Left cardiac atrium (tissue), 4 donors: ENCODE measurements at places on chromosomes 2 and 18. TPM values are rescaled to one million over a fixed set of nuclear protein-coding genes. Genes with fewer than 3 reads are reported as not detected.

The LHCGR gene
- total RNA-seq = 0.44 TPM

The CARF gene
- 8.0 TPM for total RNA-seq

The RNF125 gene
- 3.5 TPM for total RNA-seq

The COL3A1 gene
- 202 TPM for total RNA-seq

The SULT1C2 gene
- total RNA-seq = 0.86 TPM

The GDF7 gene
- 0.32 TPM for total RNA-seq

The EGR4 gene
- total RNA-seq = not detected
